ENCODE measurements at places on chromosomes 2 and 18.

DNA sequence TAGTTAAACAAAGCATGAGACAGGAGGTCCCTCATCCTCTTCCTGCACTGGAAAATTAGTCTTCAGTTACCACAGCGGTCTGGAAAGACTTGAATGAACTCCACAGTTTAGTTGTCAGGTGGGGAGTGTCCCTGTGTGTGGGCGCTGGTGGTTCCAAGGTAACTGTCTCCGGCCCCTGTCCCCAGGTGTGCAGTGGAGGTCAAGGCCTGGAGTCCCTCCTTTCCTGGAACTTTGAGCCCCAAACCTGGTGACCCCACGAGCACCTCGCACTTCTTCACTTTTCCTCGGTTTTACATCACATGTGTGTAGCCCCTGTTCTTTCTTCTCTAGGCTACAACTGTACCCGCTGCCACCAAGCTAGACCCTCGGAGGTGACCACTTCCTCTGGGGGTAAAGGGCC, 28.0 kb upstream of the INHBB start:
- no peak for DNase-seq
- no peak overlapping the region for H3K4me3 ChIP-seq
- H3K4me1 ChIP-seq, result no peaks in the 10 kb centered on the region
- H3K36me3 ChIP-seq, result no peaks in the 10 kb centered on the region
- no peak overlapping the region for H3K27ac ChIP-seq

DNA sequence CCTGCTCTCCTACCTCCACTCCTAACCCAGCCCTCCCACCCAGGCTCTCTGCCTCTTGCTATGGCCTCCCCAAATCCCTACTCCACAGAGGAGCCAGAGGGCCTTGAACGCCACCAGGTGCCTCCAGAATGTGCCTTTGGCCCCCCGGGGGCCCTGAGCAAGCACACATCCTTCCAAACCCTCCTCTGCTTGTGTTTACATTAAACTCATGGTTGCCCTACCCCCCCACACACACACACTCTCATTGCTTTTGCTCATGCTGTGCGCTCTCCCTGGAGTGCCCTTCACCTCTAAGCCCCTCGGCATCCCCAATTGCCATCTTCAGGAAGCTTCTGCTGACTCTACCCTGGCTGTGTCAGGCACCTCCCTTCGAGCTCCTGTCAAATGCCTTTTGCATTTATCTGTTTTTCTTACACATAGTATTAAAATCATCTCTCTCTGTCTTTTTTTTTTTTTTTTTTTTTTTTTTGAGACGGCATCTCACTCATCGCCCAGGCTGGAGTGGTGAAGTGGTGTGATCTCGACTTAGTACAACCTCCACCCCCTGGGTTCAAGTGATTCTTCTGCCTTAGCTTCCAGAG, 16.3 kb upstream of the TET3 start:
- peaks cover 5% of the 10 kb centered on the region for H3K4me1 ChIP-seq
- no peak overlapping the region for H3K27ac ChIP-seq
- no peak overlapping the region for H3K4me3 ChIP-seq

DNA sequence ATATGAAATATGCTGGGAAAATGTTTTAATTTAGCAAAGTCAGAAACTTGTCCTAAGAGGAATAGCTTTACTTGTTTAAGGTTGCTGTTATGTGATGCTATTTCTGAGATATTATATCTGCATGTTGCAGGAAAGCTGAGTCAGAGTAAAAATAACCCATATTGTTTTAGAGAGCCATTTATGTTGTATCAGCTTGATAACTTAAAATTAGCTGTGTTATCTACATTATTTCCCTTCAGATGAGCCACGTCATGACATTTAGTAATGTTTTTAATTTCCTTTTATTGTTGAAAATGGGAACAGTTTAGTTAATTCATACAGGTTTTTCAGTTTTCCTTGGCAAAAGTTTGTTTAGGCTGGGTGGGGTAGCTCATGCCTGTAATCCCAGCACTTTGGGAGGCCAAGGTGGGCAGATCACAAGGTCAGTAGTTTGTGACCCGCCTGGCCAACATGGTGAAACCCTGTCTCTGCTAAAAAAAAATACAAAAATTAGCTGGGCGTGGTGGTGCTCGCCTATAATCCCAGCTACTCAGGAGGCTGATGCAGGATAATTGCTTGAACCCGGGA, 55.8 kb downstream of the TTC27 start:
- no peaks in the 10 kb centered on the region for H3K4me1 ChIP-seq
- no peak overlapping the region for H3K27ac ChIP-seq
- no peak overlapping the region for H3K4me3 ChIP-seq
- H3K27me3 ChIP-seq, result no peaks in the 10 kb centered on the region
- no peaks in the 10 kb centered on the region for H3K36me3 ChIP-seq
- DNase-seq, result no peak

- peaks cover 12% of the 10 kb centered on the region for H3K4me1 ChIP-seq
- no peak for DNase-seq
- H3K36me3 ChIP-seq, result no peaks in the 10 kb centered on the region
- H3K27me3 ChIP-seq, result no peaks in the 10 kb centered on the region
Observed at GRCh38 chr2:60499651-60500265, 53.7 kb downstream of the BCL11A start.

GRCh38 chr2:106261871-106262321, 67.8 kb upstream of the UXS1 start:
- no peak overlapping the region for H3K27ac ChIP-seq
- no peaks in the 10 kb centered on the region for H3K4me1 ChIP-seq
- H3K36me3 ChIP-seq, result no peaks in the 10 kb centered on the region
- DNase-seq, result no peak
- no peak overlapping the region for H3K4me3 ChIP-seq
- H3K27me3 ChIP-seq, result no peaks in the 10 kb centered on the region

- H3K27me3 ChIP-seq, result no peaks in the 10 kb centered on the region
- H3K36me3 ChIP-seq, result no peaks in the 10 kb centered on the region
- no peak overlapping the region for H3K4me3 ChIP-seq
- no peak overlapping the region for H3K27ac ChIP-seq
- H3K4me1 ChIP-seq, result peaks cover 45% of the 10 kb centered on the region
- DNase-seq, result no peak
Observed at GRCh38 chr2:60512062-60512622, 41.3 kb downstream of the BCL11A start.

DNA sequence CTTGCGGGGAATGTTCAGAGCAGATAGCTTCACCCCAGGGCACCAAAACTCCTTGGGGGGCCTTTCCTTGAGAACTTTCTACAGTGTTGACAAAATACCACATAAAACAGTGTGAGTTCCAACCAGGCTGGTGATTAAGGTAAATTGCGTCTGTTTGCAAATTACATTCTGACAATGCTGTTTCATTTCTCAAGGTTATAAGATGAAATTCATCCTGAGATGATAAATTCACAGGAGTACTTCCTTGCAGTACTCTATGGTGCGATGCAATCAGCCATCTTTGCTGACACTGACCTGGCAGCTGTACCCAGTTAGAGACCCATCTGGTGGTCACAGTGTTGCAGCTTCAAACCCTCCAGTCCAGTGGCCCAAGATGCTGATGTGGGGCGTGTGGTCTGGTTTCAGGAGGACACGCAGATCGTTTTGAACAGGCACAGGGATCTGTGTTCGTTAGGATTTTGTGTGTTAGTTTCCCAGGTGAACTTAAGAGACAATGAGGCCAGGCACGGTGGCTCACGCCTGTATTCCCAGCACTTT, 99.5 kb upstream of the SLC66A3 start:
- H3K36me3 ChIP-seq, result no peaks in the 10 kb centered on the region
- no peak overlapping the region for H3K27ac ChIP-seq
- DNase-seq, result no peak
- peaks cover 2% of the 10 kb centered on the region for H3K27me3 ChIP-seq
- H3K4me1 ChIP-seq, result no peaks in the 10 kb centered on the region
- no peak overlapping the region for H3K4me3 ChIP-seq

DNA sequence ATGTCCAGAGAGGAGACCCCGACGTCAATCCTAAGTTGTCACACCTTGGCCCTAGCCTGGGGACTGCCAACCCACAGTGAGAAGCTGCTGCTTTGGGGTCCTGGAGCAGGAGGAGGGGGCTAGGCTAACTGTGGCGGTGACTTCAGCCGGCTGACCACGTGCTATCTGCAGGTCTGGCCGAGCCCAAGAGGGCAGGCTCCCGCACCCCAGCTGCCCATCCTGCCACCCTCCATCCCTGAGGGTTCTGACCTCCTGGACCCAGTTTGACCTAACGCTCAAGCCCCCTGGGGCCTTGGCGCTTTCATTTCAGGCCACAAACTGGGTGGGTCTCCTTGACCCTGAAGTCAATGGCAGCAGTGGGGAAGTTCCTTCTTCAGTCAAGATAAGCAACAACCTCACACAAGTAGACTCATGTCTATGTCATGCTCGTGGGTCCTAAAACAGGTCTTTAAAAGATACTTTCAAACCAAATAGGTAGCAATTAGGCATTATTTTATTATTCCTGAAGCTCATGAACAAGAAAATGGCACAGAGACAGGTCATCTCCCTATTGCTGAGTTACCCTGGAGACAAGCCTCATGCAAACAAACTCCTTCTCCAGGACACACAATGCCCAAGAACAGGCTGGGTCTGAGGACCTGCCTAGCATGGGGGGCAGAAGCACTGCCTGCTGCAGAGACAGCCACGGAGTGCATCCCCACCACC, 2.3 kb downstream of the HES6 start:
- no peak for DNase-seq
- H3K4me3 ChIP-seq, result no peak overlapping the region
- no peak overlapping the region for H3K27ac ChIP-seq
- no peaks in the 10 kb centered on the region for H3K4me1 ChIP-seq

DNA sequence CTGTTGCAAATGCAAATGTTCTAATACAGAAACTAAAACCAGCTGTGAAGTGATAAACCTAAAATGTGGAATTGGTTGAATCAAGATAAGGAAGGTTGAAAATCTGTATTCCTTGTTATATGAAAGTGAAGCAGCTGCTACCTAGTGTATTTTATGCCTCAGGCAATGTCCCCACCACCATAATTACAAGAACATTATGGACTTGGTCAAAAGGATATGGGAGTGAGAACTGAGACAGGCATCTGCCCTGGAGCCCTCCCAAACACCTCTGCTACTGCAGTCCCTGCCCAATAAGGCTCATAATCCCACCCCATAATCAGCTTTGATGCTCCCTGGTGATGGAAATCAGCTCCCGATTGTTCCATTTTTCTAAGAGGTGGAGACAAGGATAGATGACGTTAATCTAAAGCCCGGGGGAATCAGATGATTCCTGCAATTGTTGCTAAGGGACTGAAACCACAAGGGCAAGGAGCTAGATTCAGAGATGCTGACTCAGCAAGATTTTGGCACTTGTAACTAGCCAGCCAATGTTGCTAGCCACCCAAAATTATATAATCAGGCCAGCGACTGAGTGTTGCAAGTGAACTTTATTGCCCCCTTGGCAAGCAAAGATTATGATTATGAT, 69.5 kb downstream of the EVA1A start:
- no peak overlapping the region for H3K27ac ChIP-seq
- H3K36me3 ChIP-seq, result no peaks in the 10 kb centered on the region
- H3K27me3 ChIP-seq, result no peaks in the 10 kb centered on the region
- no peak for DNase-seq

GRCh38 chr2:239819091-239819973, 205.8 kb downstream of the NDUFA10 start:
- no peaks in the 10 kb centered on the region for H3K4me1 ChIP-seq
- no peaks in the 10 kb centered on the region for H3K27me3 ChIP-seq
- H3K36me3 ChIP-seq, result no peaks in the 10 kb centered on the region
- H3K27ac ChIP-seq, result no peak overlapping the region
- no peak overlapping the region for H3K4me3 ChIP-seq

DNA sequence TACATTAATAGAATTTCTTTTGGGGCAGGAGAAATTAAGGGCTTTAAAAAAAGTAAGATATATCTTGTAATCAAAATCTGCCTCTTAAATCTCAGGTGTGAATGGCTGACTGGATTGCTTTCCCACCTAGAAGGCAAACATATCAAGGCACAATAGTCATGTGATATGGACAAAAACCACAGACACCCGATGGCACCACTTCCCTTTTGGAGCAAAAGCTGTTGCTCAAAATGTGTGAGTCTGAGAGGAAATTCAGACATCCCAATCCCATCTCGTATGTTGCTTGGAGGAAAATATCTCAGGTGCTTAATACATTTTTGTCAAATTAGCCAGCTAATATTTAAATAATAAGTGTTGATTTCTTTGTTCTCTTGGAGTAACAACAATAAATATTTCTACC, 120.7 kb downstream of the KCNF1 start:
- H3K4me1 ChIP-seq, result no peaks in the 10 kb centered on the region
- no peak overlapping the region for H3K27ac ChIP-seq
- H3K4me3 ChIP-seq, result no peak overlapping the region
- H3K27me3 ChIP-seq, result no peaks in the 10 kb centered on the region
- no peaks in the 10 kb centered on the region for H3K36me3 ChIP-seq

- no peak overlapping the region for H3K4me3 ChIP-seq
- H3K27me3 ChIP-seq, result no peaks in the 10 kb centered on the region
- no peaks in the 10 kb centered on the region for H3K36me3 ChIP-seq
- H3K4me1 ChIP-seq, result no peaks in the 10 kb centered on the region
- DNase-seq, result no peak
Observed at GRCh38 chr2:206869824-206870495, 69.4 kb upstream of the CPO start.

GRCh38 chr2:131043199-131044074, 49.8 kb downstream of the FAM168B start:
- peak overlapping the region; percentile 6 for H3K27ac ChIP-seq
- H3K4me1 ChIP-seq, result no peaks in the 10 kb centered on the region
- no peak for DNase-seq
- no peak overlapping the region for H3K4me3 ChIP-seq
- H3K36me3 ChIP-seq, result no peaks in the 10 kb centered on the region

DNA sequence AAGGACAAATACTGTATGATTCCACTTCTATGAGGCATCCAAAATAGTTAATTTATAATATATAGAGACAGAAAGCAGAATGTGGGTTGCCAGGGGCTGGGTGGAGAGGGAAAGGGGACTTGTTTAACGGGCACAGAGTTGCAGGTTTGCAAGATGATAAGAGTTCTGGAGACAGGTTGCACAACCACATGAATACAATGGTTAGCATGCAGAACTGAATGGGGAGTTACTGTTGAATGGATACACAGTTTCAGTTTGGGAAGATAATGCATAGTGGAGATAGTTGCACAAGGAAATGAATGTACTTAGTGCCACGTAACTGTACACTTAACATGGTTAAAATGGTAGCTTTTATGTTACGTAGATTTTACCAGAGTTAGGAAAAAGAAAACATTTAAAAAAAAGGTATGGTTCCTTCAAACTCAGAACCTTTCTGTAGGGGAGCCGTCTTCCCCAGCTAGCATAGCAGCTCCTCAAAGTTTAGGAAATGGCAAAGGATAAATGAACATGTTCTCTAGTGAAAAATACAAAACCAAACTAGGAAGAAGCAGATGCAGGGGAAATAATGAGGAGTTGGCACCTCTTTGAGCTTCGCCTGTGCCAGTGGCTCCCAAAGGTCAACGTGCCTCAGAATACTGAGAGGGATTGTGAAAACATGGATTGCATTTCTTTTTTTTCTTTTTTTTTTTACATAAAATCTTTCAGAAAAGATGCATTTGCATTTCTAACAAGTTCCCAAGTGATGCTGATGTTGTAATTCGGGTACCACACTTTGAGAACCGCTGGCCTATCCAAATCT, 95.2 kb downstream of the ZCCHC2 start:
- no peaks in the 10 kb centered on the region for H3K4me1 ChIP-seq

- H3K4me1 ChIP-seq, result no peaks in the 10 kb centered on the region
- no peak for DNase-seq
- H3K27ac ChIP-seq, result no peak overlapping the region
Observed at GRCh38 chr2:157194097-157194688, 63.3 kb upstream of the GALNT5 start.

GRCh38 chr18:6086731-6087130, 191.4 kb upstream of the TMEM200C start:
- H3K27ac ChIP-seq, result no peak overlapping the region
- H3K4me3 ChIP-seq, result no peak overlapping the region
- DNase-seq, result no peak
- no peaks in the 10 kb centered on the region for H3K27me3 ChIP-seq

Measured in Caco-2 (cell line).